Myometrial cell (primary cell): ENCODE measurements at places on chromosomes 3 and 15. TPM values are rescaled to one million over a fixed set of nuclear protein-coding genes. Genes with fewer than 3 reads are reported as not detected.

Gene TRPM1
- total RNA-seq, result not detected in 2 replicates

Gene GOLGA8Q
- not detected in 2 replicates for total RNA-seq

Gene TMED3
- total RNA-seq, result 229 and 259 TPM in 2 replicates

Gene GP5
- total RNA-seq, result under 0.01 TPM in 2 replicates

Gene IL12A
- total RNA-seq, result 1.2 and 1.7 TPM in 2 replicates

Gene ISL2
- total RNA-seq, result under 0.01 and 1.7 TPM in 2 replicates

Gene GOLGA8H
- total RNA-seq, result 0.18 TPM in 1 of 2 replicates, not detected in the other

Gene RPUSD2
- total RNA-seq, result 12.4 and 18.1 TPM in 2 replicates

Gene IL17RE
- total RNA-seq, result 3.5 and 5.5 TPM in 2 replicates

Gene KBTBD13
- not detected in 2 replicates for total RNA-seq

Gene HTR3E
- not detected in 2 replicates for total RNA-seq

Gene EXD1
- not detected in 2 replicates for total RNA-seq

Gene DNAH1
- 0.71 and 1.7 TPM in 2 replicates for total RNA-seq

Gene B4GALT4
- total RNA-seq, result 38.8 and 41.5 TPM in 2 replicates

Gene NPAP1
- total RNA-seq, result not detected in 2 replicates

Gene MAP1A
- total RNA-seq, result 30.6 and 36.9 TPM in 2 replicates

Gene ACAD9
- 34.9 and 39.7 TPM in 2 replicates for total RNA-seq

Gene C3orf85
- total RNA-seq, result not detected in 2 replicates

Gene OIP5
- total RNA-seq, result 15.2 and 23.1 TPM in 2 replicates

Gene FEZF2
- total RNA-seq, result not detected in 2 replicates

Gene C15orf62
- under 0.01 and 0.18 TPM in 2 replicates for total RNA-seq

Gene TRPC1
- 7.3 and 21.0 TPM in 2 replicates for total RNA-seq

Gene ALG1L2
- not detected in 2 replicates for total RNA-seq

Gene HES1
- total RNA-seq, result 0.18 TPM in 1 of 2 replicates, not detected in the other

Gene ANKUB1
- total RNA-seq, result not detected in 2 replicates

Gene SH3GL3
- total RNA-seq, result 0.86 TPM in 1 of 2 replicates, not detected in the other

Gene LINGO1
- 0.35 TPM in 1 of 2 replicates, not detected in the other for total RNA-seq

Gene PARP6
- 22.5 and 25.9 TPM in 2 replicates for total RNA-seq

Gene UBAP1L
- total RNA-seq, result 0.18 and 0.29 TPM in 2 replicates

Gene CCR5
- not detected in 2 replicates for total RNA-seq
